ENCODE measurements at places on chromosomes 6 and 20. TPM values are rescaled to one million over a fixed set of nuclear protein-coding genes. Genes with fewer than 3 reads are reported as not detected.

GRCh38 chr6:165852676-165853075 is 189.6 kb upstream of the PDE10A start:
- no peak overlapping the region for H3K27ac ChIP-seq
- peaks cover 80% of the 10 kb centered on the region for H3K27me3 ChIP-seq
- H3K4me1 ChIP-seq, result no peaks in the 10 kb centered on the region
- H3K4me3 ChIP-seq, result no peak overlapping the region

GRCh38 chr6:46935687-46936086 is 13.9 kb upstream of the ADGRF5 start:
- H3K36me3 ChIP-seq, result no peaks in the 10 kb centered on the region
- no peak for DNase-seq
- peaks cover 21% of the 10 kb centered on the region for H3K27me3 ChIP-seq
- H3K4me1 ChIP-seq, result no peaks in the 10 kb centered on the region

- no peak overlapping the region for H3K4me3 ChIP-seq
- no peaks in the 10 kb centered on the region for H3K4me1 ChIP-seq
- no peaks in the 10 kb centered on the region for H3K36me3 ChIP-seq
- no peak overlapping the region for H3K27ac ChIP-seq
- no peak for DNase-seq
- no peaks in the 10 kb centered on the region for H3K27me3 ChIP-seq
Observed at GRCh38 chr6:33599413-33599938, 19.4 kb upstream of the BAK1 start.

DNA sequence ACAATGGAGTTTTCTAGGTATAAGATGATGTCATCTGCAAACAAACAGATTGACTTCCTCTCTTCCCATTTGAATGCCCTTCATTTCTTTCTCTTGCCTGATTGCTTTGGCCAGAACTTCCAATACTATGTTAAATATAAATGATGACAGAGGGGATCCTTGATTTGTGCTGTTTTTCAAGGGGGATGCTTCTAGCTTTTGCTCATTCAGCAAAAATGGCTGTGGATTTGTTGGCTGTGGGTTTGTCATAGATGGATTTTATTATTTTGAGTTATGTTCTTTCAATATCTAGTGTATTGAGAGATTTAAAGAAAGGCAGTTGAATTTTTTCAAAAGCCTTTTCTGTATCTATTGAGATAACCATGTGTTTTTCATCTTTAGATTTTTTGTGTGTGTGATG is 662.4 kb upstream of the EYS start:
- DNase-seq, result no peak
- H3K4me3 ChIP-seq, result no peak overlapping the region
- H3K36me3 ChIP-seq, result no peaks in the 10 kb centered on the region
- no peaks in the 10 kb centered on the region for H3K4me1 ChIP-seq

GRCh38 chr20:43383026-43383795 is 74.5 kb upstream of the SRSF6 start:
- no peaks in the 10 kb centered on the region for H3K27me3 ChIP-seq
- H3K27ac ChIP-seq, result no peak overlapping the region
- no peaks in the 10 kb centered on the region for H3K36me3 ChIP-seq
- no peak overlapping the region for H3K4me3 ChIP-seq

DNA sequence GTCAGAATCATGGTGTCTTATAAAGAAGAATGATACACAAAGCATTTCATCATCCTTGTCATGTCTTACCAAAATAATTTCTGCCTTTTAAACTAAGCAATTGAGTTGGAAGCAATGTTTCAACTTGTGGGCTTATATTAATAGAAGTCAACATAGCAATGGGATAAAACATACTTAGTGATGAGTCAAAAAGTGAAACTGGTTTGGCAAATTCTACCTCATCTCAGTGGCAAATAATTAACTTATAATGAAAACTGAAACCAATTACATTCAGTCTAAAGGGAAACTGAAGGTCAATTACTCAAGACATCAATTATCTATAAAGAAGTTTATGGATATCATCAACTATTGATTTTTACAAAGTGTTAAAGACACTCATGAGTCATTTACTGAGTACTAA is 463.8 kb downstream of the BMP2 start:
- H3K4me3 ChIP-seq, result no peak overlapping the region
- H3K27me3 ChIP-seq, result no peaks in the 10 kb centered on the region
- DNase-seq, result no peak

Gene ENPP3
- 0.45 TPM for total RNA-seq

Gene BMP7
- 7.5 TPM for total RNA-seq

Gene PAX1
- 0.09 TPM for total RNA-seq

Gene AKAP12
- total RNA-seq, result 37.3 TPM

Gene ECT2L
- total RNA-seq, result not detected

Data from A673 (cell line).